ENCODE measurements at places on chromosomes 12 and 14. TPM values are rescaled to one million over a fixed set of nuclear protein-coding genes. Genes with fewer than 3 reads are reported as not detected.

Gene CEBPE
- polyA plus RNA-seq = 0.11 TPM

Gene APOF
- not detected for polyA plus RNA-seq

Gene ENDOU
- 0.71 TPM for polyA plus RNA-seq

Gene RTN1
- 1.5 TPM for polyA plus RNA-seq

Gene CLEC6A
- not detected for polyA plus RNA-seq

Gene VRTN
- 0.05 TPM for polyA plus RNA-seq

Gene KMT2D
- polyA plus RNA-seq = 40.0 TPM

Gene AHNAK2
- 12.7 TPM for polyA plus RNA-seq

Gene NINJ2
- 5.5 TPM for polyA plus RNA-seq

Gene ACACB
- polyA plus RNA-seq = 7.3 TPM

Gene KRT83
- polyA plus RNA-seq = not detected

Gene HSP90B1
- polyA plus RNA-seq = 285 TPM

Gene INSM2
- not detected for polyA plus RNA-seq

Gene FAM90A1
- polyA plus RNA-seq = 1.8 TPM

Gene HOXC6
- 4.7 TPM for polyA plus RNA-seq

Gene KCNK10
- not detected for polyA plus RNA-seq

All from forelimb muscle (tissue), 1 donor.